Stimulated activated naive CD8-positive, alpha-beta T cell treated with anti-CD3 and anti-CD28 coated beads, Interleukin-15, amount 100 ng/mL, for 72 hours (primary cell): ENCODE measurements at places on chromosomes 13 and 19.

GRCh38 chr19:572743-573518 is 535 bp downstream of the BSG start:
- no peak for DNase-seq

GRCh38 chr13:26664876-26665275 is 95.7 kb downstream of the GPR12 start:
- DNase-seq, result no peak

- no peak for DNase-seq
These were observed 183.4 kb upstream of the RFC3 start for GRCh38 chr13:33634546-33634982.

DNA sequence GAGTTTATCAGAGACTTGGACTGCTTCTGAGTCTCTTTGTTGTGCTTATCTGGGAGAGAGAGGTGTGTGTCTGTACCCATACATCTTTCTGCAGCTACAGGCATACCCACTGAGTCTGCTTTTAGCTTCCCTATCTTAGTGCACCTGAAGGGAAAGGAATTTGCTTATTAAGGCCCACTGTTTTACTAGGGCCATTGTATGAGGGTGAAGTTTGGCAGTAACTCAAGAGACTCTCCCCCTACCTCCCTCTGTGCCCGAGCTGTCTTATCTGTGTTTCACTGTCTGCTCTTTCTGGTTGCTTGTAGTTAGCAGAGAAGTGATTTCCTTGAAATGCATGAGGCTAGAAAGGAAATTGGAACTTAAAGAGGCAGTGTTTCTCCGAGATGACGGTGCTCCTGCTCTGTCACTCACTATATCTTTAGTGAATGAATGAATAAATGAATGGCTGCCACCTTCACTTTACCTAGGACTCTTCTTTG is 678 bp upstream of the CD33 start:
- no peak for DNase-seq

DNA sequence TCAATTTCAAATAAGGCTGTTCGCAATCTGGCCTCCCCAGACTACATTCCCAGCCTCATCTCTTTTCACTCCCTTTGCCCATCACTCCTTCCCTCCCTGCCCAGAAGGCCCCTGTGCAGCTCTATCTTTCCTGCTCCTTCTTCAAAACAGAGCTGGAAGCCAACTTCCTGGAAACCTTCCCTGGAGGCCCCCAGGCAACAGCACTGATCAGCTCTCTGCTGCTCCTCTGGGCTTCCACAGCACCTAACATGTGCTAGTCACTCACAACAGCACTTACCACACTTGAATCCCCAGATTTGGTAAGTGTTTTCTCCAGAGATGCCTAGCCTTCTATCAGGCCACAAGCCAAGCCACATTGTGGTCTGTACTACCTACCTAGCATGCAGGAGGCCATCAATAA is 9.5 kb downstream of the SMAD9 start:
- DNase-seq, result no peak

- DNase-seq, result no peak
These were observed 5.9 kb upstream of the ARGLU1 start for GRCh38 chr13:106573868-106574267.

DNA sequence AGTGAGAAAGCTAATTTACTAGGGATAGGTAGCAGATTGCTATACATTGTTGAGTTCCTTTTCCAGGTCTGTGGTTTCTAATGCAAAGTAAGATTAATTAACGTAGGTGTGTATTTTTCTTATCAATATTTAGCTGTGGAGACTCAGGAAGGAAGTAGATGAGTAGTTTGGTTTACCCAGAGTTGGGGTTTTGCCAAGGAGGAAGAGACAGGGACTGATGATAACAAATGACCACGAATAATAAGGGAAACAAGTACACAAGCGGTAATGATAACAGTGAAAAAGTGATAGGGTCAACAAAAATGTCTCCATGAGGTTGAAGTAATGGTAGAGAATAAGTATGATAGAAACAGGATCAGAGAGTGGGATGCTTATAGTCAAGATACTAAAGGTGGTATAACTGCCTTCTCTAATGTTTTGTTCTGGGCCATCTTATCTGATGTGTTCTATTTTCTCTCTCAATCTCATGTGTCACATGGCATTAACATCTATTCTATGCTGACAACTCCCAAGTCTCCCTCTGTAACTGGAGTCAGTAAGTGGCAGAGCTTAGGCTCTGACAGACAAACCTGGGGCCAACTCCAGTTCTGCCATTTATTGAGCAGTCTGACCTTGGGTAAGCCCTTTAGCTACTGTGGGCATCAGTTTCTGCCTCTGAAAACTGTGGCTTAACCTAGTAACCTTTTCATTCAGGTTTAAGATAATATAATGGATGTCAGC is 8.8 kb downstream of the OBI1 start:
- no peak for DNase-seq

GRCh38 chr13:74145249-74145975 is 11.2 kb upstream of the KLF12 start:
- DNase-seq, result no peak

DNA sequence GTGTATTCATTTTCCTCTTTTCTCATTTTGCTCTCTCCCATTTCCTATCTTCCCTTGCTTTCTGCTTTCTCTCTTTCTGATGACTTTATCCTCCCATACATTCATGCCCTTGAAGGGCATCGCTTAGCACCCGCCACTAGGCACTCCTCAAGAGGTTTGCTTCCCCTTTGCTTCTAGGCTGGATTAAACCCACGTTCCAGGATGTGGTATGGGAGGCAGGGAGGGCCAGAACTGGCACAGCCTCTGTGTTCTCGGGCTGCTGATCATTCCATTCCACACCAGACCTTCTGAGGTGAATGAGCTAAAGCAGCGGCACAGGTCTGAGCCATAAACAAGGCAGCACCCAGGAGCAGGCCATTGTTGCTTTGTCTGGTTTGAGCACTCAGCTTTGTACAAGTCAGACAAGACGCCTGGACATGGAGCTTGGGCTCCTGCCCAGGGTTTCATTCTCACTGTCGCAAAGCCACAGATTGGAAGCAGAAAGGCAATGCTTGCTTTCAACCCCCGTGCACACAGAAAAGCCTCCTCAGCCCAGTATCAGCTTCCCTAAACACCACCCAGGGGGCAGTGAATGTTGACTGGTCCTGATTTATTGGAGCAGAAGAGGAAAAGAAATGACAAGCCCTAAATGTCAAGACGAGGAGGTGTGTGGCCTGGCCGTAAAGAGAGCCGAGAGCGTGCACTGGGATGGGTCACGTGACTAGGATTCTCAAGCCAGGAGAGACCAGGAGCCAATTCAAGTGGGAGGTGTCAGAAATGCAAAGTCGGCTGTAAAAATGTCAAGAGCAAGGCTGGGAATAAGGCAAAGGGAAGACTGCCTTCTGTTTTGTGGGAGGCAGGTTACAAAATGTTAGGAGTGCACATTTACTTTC is 218.0 kb upstream of the SERP2 start:
- no peak for DNase-seq

- no peak for DNase-seq
These were observed 523.7 kb upstream of the HTR2A start for GRCh38 chr13:47420568-47420967.

- DNase-seq, result no peak
These were observed 662.0 kb downstream of the SLITRK1 start for GRCh38 chr13:83220241-83220640.

- no peak for DNase-seq
These were observed 11.1 kb upstream of the ZNF235 start for GRCh38 chr19:44315883-44316282.

GRCh38 chr13:101230271-101230890 is 185.9 kb downstream of the NALCN start:
- no peak for DNase-seq

- no peak for DNase-seq
These were observed 156.0 kb downstream of the KCTD12 start for GRCh38 chr13:76730220-76730619.

DNA sequence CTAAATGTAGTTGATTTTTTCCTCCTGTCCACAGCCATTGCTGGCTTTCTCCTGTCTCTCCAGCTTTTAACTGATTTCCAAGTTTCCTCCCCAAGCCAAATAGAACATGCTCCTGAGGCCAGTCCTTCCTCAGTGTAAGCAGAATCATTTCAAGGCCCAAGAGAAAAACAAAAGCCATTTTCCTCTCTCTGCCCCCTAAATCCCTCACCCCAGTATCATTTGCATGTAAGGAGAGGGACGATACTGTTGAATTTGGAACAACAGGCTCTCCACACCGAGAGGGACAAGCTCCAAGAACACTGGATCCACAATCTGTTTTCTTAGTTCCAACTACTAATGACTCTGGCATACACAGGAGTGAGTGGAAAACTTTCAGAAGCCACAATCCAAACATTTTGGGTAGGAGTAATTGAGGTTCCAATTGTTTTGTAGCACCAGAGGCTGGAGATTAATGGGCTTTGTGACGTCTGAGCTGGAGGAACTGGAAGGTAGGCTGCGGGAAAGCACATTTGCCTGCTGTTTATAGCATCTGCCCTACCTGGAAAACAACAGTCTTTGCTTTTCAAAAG is 156.8 kb downstream of the FLT1 start:
- no peak for DNase-seq

DNA sequence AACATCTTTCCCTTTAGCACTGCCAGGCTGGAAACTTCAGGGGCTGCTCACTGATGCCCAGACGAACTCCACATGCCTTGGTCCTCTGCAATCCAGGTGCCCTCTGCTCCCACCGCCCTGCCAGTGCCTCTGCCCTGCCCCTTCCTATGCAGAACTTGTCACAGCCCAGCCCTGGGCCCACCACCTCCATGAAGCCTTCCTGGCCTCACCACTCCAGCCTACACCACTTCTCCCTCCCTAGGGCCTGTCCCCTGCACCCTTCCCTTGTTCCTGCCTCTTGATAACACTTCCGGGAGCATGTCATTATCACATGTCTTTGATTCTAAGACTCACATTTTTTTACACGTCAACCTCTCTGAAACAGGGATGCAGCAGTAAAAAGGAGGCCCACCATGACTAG is 627.2 kb downstream of the UQCRFS1 start:
- no peak for DNase-seq

DNA sequence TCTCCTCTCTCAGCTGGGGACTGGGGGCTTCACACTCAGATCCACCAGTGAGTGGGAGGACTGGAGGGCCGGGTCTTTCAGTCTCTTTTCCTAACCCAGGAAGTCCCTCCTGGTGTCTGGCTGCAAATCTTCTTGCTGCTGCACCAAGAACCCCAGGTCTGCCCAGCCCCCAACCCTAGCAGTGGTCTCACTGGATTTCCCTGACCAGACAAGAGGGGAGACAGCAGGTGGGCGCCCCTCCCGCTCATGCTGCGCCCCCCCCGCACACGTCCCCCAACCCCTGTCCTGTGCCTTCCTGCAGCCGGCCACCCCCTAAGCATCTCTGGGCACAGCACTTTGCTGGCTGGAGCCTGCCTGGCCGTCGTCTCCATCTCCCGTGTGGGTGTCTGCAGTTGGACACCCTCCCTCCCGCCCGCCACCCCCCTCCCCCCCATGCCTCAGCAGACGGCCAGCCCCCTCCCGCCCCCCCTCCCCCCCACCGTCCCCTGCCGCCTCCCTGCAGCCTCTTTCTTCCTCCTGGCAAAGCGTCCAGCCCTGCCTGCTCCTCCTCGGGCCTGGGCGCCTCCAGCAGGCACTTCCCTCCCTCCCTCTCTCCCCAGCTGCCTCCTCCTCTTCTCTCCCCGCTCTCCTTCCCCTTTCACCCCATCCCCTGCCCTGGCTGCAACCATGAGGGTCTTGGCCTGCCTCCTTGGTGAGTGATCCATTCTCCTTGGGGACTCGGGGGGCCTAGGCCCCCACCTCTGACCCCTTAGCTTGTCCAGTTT is at the start of gene SSC5D:
Gene SSC5D (plus strand): TSS at position 513 of the 764 bp plus-strand sequence. CDS start 154 bp downstream, at position 667.
- no peak for DNase-seq

DNA sequence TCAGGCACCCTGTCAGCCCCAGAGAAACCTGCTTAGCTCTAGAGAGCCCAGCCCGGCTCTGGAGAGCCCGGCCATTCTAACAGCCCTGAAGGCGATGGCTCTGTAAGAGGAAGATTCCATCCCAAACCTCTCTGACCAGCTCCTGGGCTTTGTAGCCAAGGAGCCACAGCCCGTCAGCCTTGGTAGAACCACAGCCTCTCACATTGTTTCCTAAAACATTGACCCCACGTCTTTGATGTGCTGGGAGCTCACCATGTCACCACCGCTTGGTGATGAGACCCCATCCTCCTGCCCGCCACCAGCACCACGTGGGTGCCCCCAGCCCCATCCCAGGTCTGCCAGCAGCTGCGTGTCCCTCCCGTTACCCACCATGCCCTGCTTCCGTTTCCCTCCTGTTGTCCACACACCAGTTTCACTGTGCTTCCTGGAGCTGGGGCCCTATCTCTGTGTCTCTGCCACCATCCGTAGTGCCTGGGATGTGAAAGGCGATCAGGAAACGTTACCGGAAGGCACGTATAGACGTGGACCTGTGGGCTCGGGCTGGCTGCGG is 94.2 kb upstream of the MCF2L start:
- no peak for DNase-seq

- no peak for DNase-seq
These were observed 6.3 kb downstream of the NHLRC3 start for GRCh38 chr13:39044536-39044935.

GRCh38 chr13:95926231-95926630 is 127.0 kb downstream of the UGGT2 start:
- no peak for DNase-seq

- DNase-seq, result no peak
These were observed 17.6 kb upstream of the VSTM2B start for GRCh38 chr19:29508181-29508580.

DNA sequence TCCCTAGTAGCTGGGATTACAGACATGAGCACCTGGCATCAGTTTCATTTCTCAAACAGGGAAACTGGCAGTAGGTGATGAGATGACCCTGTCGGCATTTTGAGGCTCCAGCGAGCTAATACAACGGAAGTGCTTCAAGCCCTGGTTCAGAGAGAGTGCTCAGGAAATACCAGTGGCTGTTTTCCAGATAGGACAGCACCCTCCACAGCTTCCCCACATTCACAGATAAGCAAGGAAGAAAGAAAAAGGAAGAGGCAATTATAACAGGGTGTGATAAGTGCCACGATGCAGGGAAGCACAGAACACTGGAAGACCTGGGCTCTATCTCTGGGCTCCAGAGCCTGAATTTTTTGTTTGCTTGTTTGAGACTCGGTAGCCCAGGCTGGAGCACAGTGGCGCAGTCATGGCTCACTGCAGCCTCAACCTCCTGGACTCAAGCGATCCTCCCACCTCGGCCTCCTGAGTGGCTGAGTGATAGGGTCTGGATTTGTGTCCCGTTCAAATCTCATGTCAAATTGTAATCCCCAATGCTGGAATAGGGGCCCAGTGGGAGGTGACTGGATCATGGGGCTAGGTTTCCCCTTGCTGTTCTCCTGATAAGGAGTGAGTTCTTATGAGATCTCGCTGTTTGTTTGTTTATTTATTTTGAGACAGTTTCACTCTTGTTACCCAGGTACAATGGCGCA is 43.5 kb downstream of the PIN1 start:
- no peak for DNase-seq

DNA sequence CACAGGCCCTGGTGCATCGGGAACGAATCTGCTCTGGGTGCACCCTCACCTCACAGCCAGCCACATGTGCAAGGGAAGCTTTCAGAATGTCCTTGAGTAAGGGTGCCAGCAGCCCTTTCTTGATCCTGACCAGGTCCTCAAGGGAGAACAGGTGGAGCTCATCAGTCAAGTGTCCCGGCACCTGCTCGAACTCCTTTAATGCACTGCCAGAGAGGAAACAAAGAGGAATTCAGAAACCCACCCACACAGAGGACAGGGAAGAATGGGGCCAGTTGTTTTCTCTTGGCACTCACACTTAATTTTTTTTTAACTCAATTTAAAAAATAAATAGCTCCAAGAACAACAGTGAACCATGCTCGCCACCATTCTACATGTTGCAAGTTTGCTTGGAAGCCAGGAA is 41.7 kb downstream of the RUBCNL start:
- no peak for DNase-seq
